ENCODE measurements at places on chromosomes 16 and 17. TPM values are rescaled to one million over a fixed set of nuclear protein-coding genes. Genes with fewer than 3 reads are reported as not detected.
A peak's percentile ranks its signal among the peaks of the same experiment; 100 is the strongest.

GRCh38 chr16:70782237-70782636 is 18.7 kb downstream of the VAC14 start:
- no peak for DNase-seq

DNA sequence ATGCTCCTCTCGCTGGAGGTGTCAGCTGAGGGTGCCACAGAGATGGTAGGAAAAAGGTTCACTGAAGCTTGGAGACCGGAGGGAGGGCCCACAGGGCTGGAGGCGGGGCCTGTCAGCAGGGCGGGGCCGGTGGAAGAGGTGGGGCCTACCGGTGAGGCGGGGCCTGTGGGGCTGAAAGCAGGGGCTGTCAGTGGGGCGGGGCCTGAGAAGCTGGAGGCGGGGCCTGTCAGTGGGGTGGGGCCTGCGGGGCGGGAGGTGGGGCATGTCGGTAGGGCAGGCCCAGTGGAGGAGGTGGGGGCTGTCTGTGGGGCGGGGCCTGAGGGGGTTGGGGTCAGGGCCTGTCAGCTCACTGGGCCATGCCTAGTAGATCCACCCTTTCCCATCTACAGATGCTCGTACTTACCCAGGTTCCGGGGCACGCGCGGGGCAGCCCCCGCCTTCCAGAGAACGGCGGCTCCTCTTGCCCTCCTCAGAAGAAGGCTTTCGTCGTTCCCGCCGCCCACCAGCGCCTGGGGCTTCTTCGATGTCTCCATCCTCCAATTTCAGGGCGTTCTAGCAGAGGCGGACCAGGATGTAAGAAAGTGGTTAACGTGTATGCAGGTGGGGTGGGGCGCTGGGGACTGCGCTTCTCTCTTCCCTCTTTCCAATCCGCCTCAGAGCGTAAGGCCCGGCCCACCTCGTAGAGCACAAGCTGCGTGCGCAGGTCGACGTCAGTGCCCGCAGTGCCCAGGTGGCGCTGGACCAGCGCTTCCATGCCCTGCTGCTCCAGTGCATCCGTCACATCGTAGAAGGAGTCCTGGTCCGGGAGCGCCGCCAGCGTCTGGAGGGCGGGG is 9.8 kb downstream of the TMEM208 start:
- no peak for DNase-seq

DNA sequence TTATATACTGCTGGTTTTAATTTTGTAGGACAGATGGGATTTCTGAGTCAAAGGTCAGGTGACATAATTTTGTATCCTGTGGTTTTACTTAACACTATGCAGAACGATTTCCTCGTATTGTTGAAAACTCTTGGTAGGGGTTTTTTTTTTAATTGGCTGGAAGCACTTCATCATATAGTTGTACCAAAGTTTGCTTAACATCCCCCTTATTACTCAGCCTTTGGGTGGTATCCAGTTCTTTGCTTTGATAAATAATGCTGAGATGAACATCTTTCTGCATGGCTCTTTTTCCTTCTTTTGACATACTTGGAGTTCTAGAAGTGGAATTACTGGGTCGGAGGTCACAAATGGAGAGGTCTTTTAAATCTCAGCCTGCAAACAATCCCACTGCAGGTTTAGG is 419.1 kb downstream of the MAF start:
- DNase-seq, result no peak

DNA sequence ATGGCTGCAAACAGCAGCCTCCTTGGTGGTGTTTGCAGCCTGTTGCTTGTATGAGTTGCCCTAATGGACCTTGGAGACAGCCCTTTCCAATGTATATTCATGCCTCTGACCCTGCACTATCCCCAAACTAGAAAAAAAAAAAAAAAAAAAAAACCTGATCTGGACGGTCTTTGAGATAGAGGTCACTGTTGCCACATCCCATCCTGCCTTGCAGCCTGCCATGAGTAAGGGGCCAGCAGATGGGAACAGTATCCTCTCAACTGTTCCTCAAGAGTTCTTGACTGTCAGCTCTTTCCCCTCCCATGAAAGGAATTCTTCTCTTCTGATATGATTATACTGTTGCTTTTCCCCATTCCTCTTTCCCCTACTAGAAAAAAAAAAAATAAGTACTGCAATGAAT is 152.4 kb downstream of the SSH2 start:
- no peak for DNase-seq

DNA sequence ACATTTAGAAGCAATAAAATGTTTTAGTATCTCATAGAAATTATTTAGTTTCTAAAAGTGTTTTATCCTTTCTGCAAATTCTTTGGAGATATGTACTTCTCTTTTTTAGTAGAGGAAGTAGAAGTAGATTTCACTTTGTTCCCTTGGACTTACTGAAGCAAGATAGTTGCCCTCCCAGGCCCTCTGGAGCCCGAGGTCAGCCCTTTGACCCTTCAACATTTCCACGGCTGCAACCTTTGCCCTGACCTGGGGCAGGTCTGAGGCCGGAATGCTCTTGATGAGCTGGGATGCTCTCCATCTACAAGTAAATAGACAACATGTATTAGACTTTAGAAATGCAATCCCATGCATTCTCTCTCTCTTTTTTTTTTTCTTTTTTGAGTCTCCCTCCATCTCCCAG is 167.5 kb downstream of the CDK5R1 start:
- DNase-seq, result no peak

DNA sequence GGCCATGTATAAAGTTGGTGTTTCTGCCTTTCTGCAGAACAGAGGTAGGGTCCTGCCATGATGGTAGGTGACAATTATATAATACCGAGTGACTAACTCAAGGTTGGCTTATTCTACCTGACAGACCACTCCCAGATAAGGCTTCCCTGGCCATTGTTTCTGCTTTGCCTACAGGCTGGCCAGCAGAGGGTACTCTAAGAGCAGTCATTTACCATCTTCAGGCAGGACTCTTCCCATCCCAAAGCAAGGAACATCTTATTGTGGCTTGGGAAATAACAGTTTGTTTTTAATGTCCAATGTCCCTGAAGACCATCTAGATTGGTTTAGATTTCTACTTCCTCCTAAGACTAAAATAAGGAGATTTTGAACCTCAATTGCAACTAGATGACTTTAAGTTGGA is 74.1 kb downstream of the SNX11 start:
- no peak for DNase-seq

DNA sequence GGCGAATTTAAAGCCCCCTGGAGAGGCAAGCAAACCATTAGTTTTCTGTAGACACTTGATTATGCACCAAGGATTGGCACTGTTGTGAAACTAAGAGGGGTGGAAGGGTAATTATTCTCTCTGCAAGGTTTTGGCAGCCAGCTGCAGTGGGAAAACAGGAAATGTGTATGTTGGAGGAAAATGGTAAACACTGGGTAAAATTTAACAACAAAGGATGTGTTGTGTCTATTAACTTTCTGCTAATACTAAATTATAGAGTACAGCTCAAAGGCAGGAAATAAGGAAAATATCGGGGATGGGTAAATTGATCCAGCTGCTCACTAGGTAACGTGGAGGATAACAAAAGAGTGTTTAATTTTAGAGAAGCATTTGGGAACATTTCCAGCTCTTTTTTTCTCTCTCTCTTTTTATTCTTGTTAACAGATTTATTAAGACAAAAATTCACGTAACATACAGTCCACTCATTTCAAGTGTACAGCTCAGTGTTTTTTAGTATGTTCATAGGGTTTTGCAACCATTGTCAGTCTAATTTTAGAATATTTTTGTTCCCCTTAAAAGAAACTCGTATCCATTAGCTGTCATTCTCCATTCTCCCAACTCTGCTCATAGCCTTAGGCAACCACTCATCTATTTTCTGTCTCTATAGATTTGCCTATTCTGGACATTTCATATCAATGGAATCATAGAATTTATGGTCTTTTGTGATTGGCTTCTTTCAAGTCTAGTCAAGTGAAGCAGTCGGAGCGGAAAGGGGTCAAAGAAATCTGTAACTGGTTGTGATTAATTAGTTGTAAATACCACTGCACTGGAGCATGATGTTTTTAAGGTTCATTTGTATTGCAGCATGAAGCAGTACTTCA is 41.8 kb downstream of the TANGO6 start:
- no peak for DNase-seq

GRCh38 chr17:68501074-68501473 is 11.2 kb upstream of the PRKAR1A start:
- no peak for DNase-seq

The STAC2 gene
- total RNA-seq, result under 0.01 TPM

- no peak for DNase-seq
Measured at GRCh38 chr16:64242492-64242891, 879.4 kb downstream of the CDH11 start.

GRCh38 chr17:74089869-74090464 is 113.5 kb upstream of the RPL38 start:
- peak; percentile 26 for DNase-seq

GRCh38 chr16:31344712-31345111 is 10.3 kb upstream of the ITGAX start:
- DNase-seq, result no peak

All from thymus (tissue), 14 donors.